Erythroblast (primary cell): ENCODE measurements at places on chromosomes 6 and 20.
A peak's percentile ranks its signal among the peaks of the same experiment; 100 is the strongest.

GRCh38 chr6:7806711-7807110 is 80.8 kb downstream of the BMP6 start:
- no peak for DNase-seq

DNA sequence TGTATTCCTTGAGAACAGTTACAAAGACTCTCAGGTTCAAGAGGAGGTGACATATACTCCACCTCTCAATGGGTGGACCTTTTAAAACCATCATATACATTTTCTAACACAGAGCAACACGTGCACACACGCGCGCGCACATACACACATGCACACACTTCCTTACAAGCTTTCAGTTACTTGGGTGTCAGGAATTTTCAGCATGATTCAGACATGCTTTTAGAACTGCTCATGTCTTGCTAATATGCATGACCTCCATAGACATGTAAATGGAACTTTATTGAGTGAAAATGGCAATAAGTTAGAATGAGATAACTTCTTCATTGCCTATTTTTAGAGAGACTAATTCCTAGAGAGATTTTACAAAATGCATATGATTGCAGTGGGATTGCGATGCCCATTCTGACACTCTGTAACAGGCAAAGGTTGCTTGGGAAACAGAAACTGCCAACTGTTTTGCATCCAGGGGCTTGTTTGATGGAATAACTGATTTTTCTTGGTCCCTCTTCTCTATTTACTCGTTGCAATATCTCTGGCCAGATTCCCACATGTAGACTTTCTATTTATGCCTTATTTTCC is 531.4 kb upstream of the RNF217 start:
- no peak for DNase-seq

DNA sequence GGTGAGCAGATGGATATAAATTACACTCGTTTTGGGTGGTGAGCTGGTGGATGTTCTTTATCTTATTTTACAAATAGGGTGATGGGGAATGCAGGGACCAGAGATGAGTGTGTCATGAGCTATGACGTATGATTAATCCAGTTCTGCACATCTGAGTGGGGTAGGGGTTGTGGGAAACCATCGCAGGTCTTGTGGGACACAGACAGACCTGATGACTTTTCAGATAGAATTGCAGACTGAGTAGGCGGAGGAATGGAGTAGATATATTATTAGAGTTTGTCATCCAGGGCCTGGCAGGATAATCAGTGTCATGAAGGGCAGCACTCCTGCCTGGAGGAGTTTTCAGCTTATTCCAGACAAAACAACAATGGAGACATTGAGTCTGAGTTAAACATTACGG is 12.9 kb upstream of the DSP start:
- DNase-seq = no peak

DNA sequence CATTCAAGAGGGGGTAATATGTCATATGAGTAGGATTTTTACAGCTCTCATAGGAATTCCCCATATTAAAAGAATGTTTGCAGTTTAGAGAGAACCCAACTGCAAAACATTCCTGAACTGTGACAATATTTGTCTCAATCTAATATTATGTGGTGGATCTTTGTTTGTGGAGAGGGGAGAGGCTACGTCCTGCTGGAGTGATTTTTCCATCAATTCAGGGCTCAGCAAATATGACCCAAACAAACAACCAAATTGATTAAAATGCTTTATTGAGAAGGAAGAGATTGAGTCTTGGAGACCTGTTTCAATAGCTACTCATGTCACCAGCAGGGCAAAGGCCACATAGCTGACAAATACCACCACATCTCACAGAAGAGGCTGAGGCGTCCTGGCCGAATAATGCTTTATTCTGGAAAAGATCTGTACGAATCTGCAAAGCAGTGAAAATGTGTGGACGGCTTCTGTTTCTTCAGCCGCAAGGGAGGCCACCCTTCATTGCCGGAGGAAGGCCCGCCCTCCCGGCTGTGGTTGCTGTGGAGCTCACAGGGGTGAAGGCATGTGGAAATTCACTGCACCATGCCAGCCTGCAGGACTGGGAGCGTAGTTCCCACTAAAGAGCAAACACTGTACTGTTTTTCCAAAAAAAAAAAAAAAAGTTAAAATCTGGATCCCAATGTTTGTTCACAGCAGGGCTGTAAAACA is 89.7 kb upstream of the QKI start:
- DNase-seq = no peak

DNA sequence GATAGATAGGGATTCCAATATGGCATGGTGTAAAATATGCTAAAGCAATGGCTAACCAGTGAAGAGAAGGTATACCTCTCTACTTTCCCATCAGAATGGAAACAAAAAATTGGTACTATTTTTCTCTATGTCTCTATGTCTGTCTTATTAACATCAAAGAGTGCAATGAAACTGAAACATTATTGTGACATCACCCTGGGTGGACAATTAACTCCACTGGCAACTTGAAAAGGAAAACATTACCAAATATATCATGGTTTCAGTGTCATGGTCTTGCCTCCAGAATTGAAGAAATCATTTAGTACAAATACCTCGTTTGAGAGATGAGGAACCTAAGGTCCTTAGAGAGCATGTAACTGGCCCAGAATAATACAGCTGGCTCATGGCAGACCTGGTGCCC is 1132.5 kb upstream of the MAP3K7 start:
- DNase-seq = no peak

GRCh38 chr6:144467172-144467762 is 182.1 kb downstream of the UTRN start:
- no peak for DNase-seq

- DNase-seq = no peak
These were observed 6.8 kb downstream of the ACSS2 start for GRCh38 chr20:34883087-34883688.

GRCh38 chr6:119966484-119966883 is 616.9 kb upstream of the MAN1A1 start:
- peak; percentile 51 for DNase-seq

GRCh38 chr6:157635388-157636244 is 187.4 kb upstream of the SNX9 start:
- DNase-seq = no peak
